ENCODE measurements at places on chromosomes 7 and 10.

- no peak for DNase-seq
Measured at GRCh38 chr7:16684935-16685334, 39.0 kb downstream of the BZW2 start.

DNA sequence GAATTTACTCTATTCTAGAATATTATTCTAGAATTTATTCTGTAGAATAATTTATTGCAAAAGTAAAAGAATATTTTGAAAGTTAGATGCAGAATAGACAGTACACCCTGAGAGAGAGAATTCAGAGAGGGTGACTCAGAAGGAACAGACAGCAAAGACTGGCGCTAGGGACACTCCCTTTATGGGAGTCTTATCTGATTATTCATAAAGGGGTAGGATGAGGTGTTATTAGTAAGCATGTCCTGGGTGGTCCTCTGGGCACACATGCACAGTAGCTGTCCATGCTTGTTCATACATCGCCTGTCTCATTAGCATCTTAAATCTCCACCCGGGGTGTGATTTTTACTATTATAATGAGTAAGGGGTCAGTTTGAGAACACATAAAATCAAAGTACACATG, 100.1 kb downstream of the XPNPEP1 start:
- no peak for DNase-seq

DNA sequence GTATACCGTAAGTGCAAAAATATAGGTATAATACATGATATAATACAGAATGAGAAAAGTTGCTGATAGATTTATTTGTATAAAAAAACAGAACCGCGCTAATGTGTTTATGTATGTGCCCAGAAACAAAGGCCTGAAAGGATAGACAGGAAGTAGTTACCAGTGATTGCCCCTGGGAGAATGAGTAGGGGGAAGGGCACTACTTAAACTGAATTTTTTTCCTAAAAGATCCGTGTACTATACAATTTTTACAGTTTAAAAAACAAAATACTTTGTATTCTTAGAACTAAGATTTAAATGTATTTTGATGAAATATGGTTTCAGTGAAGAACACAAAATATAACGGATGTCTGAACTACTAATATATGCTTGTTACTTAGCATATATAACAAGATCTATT, 2.9 kb downstream of the IPMK start:
- DNase-seq: no peak

GRCh38 chr7:44469461-44470134, 20.9 kb downstream of the NUDCD3 start:
- DNase-seq: no peak

GRCh38 chr10:91115618-91116390, 104.7 kb upstream of the PCGF5 start:
- no peak for DNase-seq

DNA sequence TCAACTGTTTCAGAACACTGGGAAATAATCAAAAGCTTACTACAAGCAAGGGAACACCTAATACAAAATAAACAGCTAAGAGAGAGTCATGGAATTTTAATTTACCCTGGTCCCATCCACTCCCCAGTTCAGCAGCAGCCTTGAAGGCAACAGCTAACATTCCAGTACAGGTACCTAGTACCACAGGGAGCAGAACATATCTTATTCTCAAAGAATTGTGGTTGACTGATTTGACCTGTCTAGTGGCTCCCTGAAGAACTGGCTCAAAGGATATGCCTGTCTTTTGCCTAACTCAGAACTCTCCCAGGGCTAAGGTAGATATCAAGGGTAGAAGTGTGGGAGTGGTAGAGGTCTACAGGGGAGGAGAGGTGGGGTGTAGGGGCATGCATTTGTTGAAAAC, 32.3 kb downstream of the SMURF1 start:
- DNase-seq: no peak

DNA sequence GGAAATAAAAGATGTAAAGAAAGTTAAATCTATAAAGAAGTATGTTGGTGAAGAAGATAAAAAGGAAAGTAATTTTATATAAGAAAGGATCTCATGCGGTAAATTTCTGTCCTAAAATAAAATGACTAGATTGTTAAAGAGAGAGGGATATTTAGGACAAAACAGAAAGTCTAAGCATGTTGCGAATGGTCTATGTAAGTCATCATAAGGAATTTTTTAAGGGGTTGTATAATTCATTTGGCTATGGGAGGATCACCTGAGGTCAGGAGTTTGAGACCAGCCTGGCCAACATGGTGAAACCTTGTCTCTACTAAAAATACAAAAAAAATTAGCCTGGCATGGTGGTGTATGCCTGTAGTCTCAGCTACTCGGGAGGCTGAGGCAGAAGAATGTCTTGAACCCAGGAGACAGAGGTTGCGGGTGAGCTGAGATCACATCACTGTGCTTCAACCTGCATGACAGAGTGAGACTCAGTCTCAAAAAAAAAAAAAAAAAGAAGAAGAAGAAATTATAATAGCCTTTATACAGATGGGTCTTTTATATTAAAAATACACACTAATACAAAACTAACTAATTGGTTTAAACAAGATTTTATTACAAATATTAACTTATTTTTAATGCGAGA, 294.3 kb downstream of the MAGI2 start:
- DNase-seq: no peak

- DNase-seq: no peak
Measured at GRCh38 chr10:35422228-35422627, 85.9 kb downstream of the CCNY start.

GRCh38 chr7:117892821-117893220, 19.6 kb upstream of the CTTNBP2 start:
- no peak for DNase-seq

GRCh38 chr7:141203586-141203985, 129.7 kb downstream of the TMEM178B start:
- DNase-seq: no peak

DNA sequence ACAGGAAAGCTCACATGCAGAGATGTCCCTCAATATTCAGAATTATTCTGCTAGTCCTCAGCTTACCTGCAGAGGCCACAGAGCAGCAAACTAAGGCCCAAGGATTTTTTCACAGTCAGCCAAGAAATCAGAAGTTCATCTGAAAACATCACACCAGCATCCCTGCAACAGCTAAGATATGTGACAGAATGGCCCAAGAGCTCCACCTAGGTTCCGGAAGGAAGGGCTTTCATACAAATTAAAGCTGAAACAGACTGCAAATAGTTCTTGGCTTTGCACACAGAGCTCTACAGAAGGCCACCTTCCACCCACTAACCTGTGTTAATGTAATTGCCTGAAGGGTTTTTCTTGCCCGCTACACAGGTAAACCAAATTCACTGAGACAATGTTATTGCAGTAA, 438.8 kb upstream of the C7orf33 start:
- no peak for DNase-seq

DNA sequence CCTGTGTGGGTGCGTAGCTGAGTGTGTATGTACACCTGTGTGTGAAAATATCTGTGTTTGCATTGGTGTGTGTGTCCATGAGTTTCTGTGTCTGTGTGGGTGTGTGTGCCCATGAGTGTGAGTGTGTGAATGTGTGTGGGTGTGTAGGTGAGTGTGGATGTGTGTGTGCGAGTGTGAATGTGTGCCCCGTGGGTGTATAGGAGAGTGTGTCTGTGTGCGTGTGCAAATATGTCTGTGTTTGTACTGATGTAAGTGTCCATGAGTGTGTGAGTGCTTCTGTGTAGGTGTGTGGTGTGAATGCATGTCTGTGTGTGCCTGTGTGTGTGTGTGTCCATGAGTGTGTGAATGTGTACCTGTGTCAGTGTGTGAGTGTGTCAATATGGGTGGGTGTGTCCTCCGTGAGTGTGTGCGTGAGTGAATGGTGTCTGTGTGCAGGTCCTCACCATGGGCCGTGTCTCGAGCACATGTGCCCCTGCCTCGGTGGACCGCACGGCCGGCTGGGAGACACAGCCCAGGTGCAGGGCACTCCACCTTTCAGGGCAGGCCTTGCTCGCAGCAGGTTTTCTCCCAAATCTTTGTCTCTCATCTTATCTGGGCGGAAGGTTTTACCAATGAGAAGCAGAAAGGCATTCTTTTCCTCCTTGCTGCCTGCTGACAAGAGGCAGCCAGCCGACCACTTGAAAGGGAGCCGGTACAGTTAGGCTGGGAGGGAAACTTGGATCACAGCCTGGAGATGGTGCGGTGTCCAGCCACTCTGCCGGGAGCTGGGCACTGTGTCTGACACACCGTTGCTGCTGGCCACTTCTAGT, 107.1 kb upstream of the FAM20C start:
- no peak for DNase-seq

DNA sequence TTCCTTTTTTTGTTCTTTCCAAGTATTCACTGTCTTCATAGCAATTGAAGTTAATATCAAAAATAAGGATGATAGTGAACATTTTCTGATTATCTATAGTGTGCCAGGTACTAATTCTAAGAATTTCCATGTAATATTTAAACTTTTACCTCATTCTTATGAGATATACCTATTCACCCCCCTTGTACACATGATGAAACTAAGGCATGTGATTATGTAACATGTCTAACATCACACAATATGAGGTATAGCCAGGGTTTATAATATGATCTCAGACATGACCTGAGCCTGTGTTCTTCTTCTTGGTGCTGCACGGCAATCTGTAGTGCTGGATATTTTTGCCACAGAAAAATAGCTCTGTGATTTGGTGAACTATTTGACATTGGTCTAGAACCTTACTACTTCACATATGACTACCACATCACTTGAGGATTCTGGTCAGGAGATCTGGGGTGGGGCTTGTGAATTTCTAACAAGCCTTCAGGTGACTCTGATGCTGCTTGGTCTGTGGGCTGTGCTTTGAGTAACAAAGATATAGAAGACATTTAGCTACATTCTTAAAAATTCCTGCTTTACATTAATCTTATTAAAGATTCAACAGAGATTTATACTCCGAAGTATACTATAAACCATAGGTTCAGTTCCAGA, 79.1 kb downstream of the TRIM24 start:
- DNase-seq: no peak

- no peak for DNase-seq
Measured at GRCh38 chr10:76453997-76454396, 1022.6 kb downstream of the LRMDA start.

- DNase-seq: no peak
Measured at GRCh38 chr7:30755384-30756154, 3.6 kb downstream of the INMT start.

- no peak for DNase-seq
Measured at GRCh38 chr7:86745013-86745745, 101.5 kb downstream of the GRM3 start.

DNA sequence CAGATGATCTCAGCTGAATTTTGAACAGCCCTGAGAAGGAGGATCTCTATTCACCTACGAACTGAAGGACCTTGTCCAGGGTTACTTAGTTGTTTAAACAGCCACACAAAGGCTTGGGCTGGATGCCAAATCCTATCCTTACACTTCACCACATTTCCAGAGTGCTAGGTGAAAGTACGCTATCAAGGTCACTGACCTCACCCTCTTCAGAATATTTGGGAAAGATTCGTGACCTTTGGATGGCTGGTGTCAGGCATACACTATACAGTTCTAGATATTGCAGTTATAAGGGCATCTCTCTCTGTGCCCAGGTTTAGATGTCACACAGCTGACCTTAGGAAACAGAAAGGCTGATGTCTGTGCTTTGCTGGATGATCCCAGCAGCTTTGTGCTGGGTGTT, 61.2 kb upstream of the ABLIM1 start:
- DNase-seq: no peak

- DNase-seq: no peak
Measured at GRCh38 chr7:133434246-133434865, 181.5 kb downstream of the EXOC4 start.

DNA sequence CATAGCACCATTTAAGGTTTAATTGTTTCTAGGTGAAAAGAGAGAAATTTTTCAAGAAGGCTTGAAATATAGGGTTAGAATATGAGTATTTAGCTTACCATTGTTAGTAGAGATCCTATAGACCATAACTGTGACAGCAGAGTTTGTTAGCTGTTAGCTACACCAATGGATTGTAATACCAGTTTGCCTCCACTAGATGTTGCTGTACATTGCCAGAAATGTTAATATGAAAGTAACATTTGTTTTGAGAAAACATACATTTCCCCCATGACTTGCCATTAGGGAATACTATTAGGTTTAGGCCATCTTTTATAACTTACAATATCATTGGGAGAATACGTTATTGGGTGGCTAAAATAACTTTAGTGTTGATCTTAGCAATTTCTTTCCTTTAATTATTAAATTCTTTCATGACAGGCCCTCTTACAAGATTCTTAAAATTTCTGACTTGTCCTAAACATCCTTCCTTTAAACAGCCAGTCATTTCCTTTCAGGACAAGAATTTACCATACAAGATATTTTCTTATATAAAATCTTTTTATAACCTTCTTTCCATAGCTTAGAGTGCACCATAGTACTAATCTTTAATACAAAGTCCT, 39.5 kb downstream of the ZNF117 start:
- no peak for DNase-seq

GRCh38 chr10:45421221-45422097, 47.4 kb downstream of the ALOX5 start:
- DNase-seq: no peak

DNA sequence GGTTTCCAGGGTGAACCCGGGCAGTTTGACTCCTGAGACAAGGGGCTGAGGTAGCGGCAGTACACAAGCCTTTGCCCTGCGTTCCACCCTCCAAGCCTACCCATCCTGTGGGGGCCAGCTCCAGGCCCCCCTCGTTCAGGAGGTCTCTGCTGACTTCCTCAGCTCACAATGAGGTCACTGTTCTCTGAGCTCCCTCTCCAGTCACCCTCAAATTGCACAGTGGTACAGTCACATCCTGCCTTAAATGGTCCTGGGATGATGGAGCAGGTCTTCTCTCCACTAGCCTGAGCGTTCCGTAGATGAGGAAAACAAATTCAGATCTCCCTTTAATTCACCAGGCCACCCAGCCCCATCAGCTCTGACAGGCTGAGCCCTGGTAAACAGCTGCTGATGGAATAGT, 90.2 kb downstream of the SH3PXD2A start:
- no peak for DNase-seq

DNA sequence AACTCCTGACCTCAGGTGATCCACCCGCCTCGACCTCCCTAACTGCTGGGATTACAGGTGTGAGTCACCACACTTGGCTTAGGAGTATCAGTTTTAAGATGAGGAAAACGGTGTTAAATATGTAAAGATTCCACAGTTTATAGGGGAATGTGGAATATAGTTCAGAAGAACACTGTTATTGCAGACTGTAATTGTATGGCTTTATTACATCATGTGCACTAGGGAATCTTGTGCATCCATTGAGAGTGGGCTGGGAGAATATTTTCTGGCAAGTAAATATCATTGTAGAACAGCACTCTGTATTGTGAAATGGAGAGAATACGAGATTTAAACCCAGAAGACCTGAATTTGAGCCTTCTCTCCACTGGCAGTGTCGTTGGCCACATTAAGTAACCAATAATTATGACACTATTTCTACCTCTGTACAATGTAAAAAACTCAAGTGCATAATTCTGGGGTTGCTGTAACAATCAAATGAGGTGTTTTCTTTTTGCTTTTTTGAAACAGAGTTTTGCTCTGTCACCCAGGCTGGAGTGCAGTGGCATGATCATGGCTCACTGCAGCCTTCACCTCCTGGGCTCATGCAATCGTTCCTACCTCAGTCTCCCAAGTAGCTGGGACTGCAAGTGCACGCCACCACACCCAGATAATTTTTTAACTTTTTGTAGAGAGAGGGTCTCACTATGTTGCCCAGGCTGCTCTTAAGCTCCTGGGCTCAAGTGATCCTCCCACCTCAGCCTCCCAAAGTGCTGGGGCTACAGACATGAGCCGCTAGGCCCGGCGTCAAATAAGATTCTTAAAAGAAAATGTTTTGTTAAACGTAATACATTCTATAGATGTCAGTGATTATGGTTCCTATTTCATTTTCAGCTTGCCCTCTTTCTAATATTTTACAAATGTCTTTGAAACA, 12.0 kb upstream of the PARD3 start:
- no peak for DNase-seq
